ENCODE measurements at places on chromosomes 6 and 20. TPM values are rescaled to one million over a fixed set of nuclear protein-coding genes. Genes with fewer than 3 reads are reported as not detected.

Gene CNBD2
- polyA plus RNA-seq = 0.44 TPM

Gene SH3BGRL2
- 40.7 TPM for polyA plus RNA-seq

Gene TSPO2
- polyA plus RNA-seq = 1.5 TPM

Gene FAXC
- 8.1 TPM for polyA plus RNA-seq

Gene ZSCAN16
- polyA plus RNA-seq = 10.2 TPM

Gene DDX43
- 1.2 TPM for polyA plus RNA-seq

Gene PLEKHG1
- polyA plus RNA-seq = 30.4 TPM

DNA sequence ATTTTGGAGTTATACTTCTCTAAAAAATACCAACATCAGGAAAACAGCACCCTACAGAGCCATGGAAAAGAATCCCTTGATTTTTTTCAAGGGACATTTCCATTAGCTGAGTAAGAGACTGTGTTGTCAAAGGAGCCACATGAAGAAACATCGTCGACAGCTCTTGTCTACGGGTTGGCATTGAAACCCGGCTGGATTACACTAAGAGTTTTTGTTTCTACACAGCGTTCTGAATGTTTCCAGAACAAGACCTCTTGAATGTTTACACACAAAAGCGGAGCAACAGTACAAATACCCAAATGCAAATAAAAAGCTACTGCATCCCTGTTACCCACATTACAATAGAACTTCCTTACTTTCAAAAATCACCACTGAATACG is 2.4 kb upstream of the MYLK4 start:
- no peak for DNase-seq

GRCh38 chr6:89257781-89258180 is 40.6 kb upstream of the GABRR1 start:
- no peak for DNase-seq

- DNase-seq = no peak
Observed at GRCh38 chr6:150673720-150674346, 74.1 kb downstream of the PLEKHG1 start.

GRCh38 chr6:164107297-164107995 is 692.9 kb downstream of the QKI start:
- no peak for DNase-seq

GRCh38 chr20:51470907-51471411 is 71.6 kb downstream of the NFATC2 start:
- no peak for DNase-seq

DNA sequence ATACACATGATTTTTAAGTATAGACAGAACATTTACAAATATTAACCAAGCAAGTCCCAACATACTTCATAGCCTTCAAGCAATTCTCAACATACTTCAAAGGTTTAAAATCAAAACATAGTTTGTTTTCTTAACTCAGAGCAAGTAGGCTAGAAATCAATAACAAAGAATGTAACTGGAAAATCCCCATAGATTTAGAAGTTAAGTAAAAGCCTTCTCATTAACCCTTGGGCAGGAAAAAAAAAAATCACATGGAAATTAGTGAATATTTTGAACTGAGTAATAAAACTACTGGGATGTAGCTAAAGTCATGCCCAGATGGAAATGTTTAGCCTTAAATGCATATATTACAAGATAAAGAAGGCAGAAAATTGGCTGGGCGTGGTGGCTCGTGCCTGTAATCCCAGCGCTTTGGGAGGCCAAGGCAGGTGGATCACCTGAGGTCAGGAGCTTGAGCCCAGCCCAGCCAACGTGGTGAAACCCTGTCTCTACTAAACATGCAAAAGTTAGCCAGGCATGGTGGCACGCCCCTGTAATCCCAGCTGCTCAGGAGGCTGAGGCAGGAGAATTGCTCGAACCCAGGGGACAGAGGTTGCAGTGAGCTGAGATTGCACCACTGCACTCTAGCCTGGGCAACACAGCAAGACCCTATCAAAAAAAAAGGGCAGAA is 316.1 kb downstream of the TAF4 start:
- DNase-seq = no peak

DNA sequence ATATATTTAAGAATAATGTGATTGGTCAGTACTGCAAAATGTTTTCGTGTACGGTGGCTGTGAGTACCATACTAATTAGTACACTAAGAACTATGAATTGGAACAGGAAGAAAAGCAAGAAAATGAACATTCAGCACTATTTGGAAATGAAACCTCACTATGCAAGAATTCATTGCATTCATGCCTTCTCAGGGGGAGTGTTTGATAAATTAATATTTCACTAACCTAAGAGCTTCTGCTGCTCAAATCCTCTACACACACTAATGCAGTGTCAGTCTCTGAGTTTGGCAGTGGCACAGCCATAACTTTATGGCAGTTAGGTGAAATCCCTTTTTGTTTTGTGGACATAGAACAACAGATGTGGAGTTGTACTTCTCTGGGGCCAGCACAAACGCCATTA is 60.1 kb downstream of the SLC16A10 start:
- no peak for DNase-seq

GRCh38 chr6:90192857-90193256 is 103.8 kb downstream of the BACH2 start:
- DNase-seq = no peak

- no peak for DNase-seq
Observed at GRCh38 chr6:134402372-134402984, 84.6 kb upstream of the SGK1 start.

GRCh38 chr6:9420316-9421015 is 985.1 kb upstream of the SLC35B3 start:
- DNase-seq = no peak

DNA sequence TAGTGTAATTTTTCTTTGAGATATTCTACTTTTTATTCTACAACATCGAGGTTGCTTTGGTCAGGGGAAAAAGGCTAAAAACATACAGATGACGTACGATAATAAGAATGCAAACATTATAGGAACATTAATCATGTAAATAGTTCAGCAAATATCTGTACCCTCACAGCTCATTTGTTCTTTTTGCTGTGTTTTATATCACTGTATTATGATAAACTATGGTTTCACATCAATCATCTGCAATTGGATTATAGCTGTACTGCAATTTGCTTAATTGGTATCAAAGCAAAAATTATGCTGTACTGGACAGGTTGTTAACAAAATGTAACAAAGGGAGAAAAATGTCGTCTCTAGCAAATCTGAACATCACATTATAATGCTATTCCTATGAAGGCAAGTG is 597.1 kb downstream of the EPHA7 start:
- DNase-seq = no peak

- no peak for DNase-seq
Observed at GRCh38 chr20:36144336-36144735, 10.2 kb upstream of the EPB41L1 start.
